NK-92 treated with Interleukin-12 subunit alpha and Interleukin-12 subunit beta, amount 100 ng/mL, for 24 hours (cell line): ENCODE measurements at places on chromosomes 2 and 18.

DNA sequence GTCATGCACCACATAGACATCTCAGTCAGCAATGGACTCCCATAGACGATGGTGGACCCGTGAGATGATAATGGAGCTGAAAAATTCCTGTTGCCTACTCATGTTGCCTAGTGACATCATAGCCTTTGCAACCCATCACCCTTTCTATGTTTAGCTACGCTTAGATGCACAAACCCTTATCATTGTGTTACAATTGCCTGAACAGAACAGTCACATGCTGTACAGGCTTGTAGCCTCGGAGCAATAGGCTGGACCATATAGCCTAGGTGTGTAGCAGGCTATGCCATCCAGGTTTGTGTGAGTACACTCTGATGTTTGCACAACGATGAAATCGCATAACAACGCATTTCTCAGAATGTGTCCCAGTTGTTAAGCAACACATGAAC lies 221.6 kb downstream of the ALPK2 start:
- no peak for DNase-seq

DNA sequence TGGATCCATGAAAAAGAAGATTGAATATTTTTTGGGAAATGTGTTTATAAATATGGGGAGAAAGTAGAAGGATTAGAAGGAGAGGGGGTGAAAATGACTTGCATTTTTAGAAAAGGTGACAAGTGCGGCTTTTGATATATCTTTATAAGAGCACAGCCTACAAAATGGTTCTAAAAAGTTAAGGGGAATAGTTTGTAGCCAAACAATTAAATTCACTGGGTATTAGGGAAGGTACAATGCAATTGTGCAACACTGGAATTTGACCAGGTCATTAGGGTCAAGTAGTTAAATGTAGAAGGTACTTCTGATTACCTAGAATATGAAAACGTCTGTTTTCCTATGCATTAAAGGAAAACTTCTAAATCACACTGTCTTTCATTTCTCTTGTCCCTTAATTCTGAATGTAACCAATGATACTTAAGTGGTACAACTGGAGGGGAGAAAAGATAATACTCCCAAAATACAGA lies 44.5 kb upstream of the SERTAD2 start:
- DNase-seq: no peak

GRCh38 chr2:12436935-12437561 lies 279.7 kb upstream of the TRIB2 start:
- no peak for DNase-seq

DNA sequence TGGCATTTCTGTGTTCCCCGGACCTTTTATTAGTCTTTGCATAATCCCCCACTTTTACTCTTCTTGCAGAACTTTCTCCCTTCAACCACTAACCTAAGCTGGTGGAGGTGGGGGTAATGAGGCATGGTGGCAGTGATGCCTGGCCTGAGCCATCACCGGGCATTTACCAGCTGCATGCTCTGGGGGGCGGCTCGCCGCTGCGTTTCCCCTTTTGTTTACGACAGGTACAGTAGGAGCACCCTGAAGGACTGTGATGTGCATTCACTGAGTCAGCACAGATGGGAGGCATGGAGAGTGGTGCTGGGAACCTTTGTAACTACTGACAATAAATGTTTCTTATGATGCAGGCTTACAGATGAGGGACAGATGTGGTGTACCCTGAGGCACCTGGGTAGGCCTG lies 46.9 kb downstream of the PLEKHB2 start:
- DNase-seq: no peak

DNA sequence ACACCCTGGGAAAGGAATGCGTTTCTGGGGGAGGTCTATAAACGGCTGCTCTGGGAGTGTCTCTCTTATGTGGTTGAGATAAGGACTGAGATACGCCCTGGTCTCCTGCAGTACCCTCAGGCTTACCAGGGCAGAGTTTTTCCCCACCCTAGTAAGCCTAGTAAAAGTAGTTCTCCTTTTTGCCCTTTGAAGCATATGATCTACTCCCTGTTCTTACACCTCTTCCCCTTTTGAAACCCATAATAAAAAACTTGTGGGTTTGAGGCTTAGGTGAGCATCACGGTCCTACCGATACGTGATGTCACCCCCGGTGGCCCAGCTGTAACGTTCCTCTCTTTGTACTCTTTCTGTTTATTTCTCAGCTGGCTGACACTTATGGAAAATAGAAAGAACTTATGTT lies 97.4 kb downstream of the FSIP2 start:
- DNase-seq: no peak

GRCh38 chr18:77619525-77619924 lies 369.9 kb downstream of the GALR1 start:
- no peak for DNase-seq

- no peak for DNase-seq
Measured at GRCh38 chr2:216344206-216344949, 27.9 kb downstream of the MARCHF4 start.

DNA sequence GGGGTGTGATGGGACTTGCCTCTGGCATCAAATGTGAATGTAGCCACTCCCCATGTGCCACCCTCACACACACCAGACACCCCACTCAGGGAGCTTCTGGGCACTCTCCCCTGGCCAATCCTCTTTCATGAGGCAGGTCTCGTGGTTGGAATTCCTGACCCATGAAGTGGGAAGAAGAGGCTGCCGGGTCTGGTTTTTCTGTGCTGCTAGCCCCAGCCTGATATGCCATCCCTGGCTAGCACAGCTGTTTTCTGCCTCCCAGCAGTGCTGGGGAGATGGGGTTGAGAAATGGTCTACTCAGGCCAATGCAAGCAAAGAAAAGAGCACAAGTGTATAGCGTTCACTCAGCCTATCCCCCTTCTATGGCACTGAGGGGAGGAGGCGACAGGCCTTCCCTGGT lies 1.2 kb upstream of the C2orf72 start:
- DNase-seq: no peak

DNA sequence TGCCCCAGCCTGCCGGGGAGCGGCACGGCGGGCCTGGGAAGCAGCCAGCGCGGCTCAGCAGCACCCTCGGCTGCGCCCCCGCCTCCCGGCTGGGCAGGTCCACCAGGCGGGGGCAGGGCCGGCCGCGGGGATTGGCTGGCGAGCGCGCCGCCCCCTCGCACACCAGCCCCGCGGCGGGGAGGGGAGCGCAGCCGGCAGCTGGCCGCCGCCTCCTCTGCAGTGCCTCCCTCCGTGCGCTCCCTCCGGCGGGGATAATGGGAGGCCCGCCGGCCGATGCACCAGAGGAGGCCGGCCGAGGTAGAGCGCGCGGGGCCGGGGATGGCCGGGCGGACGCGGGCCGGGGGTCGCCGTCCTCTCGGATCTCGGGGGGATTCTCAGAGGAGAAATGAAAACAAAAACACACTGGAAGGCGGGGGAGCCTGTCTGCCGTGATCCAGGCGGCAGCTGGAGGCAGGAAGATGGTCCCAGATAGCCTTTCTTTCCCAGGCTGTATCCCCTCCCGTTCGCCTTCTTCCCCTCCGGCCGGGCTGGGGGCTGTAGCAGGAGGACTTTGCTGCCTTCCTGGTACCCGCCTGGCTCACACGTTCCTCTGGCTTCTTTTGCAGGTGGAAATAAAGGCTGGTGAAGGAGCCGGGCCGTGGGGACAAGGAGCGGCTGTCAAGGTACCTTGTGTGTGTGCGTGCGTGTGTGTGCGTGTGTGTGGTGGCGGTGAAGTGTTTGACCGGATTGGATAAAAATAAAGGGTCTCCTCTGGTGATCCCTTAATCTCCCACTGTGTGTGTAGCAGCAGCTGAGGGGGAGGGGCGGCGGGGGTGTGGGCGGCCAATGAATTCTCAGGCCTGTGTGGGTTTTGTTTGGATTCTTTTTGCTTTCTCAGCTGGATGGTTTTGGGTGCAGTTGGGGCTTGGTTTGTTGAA lies 18.1 kb downstream of the TET3 start:
- DNase-seq: no peak

GRCh38 chr18:74936343-74936742 lies 272.6 kb downstream of the PTGR3 start:
- no peak for DNase-seq

- DNase-seq: no peak
Measured at GRCh38 chr2:128745946-128746345, 427.3 kb upstream of the HS6ST1 start.

- no peak for DNase-seq
Measured at GRCh38 chr2:239022437-239023260, 174.8 kb downstream of the TWIST2 start.

GRCh38 chr2:237171396-237171795 lies 85.7 kb downstream of the COPS8 start:
- DNase-seq: no peak

GRCh38 chr18:23401400-23402347 lies 51.4 kb upstream of the RIOK3 start:
- no peak for DNase-seq

- no peak for DNase-seq
Measured at GRCh38 chr2:41934329-41934958, 113.4 kb upstream of the PKDCC start.

- no peak for DNase-seq
Measured at GRCh38 chr2:156765450-156765849, 329.3 kb downstream of the GPD2 start.

DNA sequence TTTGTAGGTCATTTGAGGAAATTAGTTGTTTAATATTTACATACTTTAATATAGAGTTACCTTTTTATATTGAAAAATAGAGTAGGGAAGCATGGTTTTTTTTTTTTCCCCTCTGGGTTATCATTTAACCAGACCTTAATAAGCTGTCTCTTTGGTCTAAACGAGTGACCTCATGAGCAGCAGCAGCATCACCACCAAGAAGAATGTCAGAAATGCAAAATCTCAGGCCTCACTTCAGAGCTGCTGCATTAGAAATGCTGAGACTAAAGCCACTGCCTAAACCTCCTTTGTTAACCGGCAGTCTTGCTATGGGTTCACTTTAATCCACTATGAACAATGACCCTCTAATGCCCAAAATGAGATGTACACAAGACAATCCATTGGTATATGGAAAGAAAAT lies 733.7 kb upstream of the FAM98A start:
- no peak for DNase-seq

- DNase-seq: no peak
Measured at GRCh38 chr18:59787998-59788790, 91.0 kb upstream of the CCBE1 start.

- DNase-seq: no peak
Measured at GRCh38 chr18:23453680-23454058, 582 bp downstream of the RIOK3 start.

GRCh38 chr2:169815849-169816248 lies 8.9 kb downstream of the METTL5 start:
- no peak for DNase-seq

DNA sequence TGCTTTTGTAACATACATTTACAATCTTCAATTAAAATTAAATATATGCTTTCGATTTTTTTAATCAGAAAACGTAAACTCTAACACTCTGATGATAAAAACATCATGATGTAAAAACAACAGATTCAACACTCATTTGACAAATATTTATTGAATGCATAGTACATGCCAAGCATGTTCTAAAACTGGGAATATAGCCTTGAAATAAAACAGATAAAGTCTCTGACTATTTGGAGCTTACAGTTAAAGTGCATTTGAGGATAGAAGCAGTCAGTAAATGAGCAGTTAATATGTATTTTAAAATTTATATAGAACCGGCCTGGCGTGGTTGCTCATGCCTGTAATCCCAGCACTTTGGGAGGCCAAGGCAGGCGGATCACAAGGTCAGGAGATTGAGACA lies 47.8 kb downstream of the TMX3 start:
- no peak for DNase-seq

GRCh38 chr2:235829726-235830125 lies 335.9 kb downstream of the AGAP1 start:
- no peak for DNase-seq

GRCh38 chr2:11829947-11830707 lies 83.7 kb downstream of the LPIN1 start:
- DNase-seq: peak; percentile 32
